ELF-1 (cell line): ENCODE measurements at places on chromosomes 12 and 14.

GRCh38 chr14:29759521-29760340 lies 167.9 kb downstream of the PRKD1 start:
- no peak for DNase-seq

DNA sequence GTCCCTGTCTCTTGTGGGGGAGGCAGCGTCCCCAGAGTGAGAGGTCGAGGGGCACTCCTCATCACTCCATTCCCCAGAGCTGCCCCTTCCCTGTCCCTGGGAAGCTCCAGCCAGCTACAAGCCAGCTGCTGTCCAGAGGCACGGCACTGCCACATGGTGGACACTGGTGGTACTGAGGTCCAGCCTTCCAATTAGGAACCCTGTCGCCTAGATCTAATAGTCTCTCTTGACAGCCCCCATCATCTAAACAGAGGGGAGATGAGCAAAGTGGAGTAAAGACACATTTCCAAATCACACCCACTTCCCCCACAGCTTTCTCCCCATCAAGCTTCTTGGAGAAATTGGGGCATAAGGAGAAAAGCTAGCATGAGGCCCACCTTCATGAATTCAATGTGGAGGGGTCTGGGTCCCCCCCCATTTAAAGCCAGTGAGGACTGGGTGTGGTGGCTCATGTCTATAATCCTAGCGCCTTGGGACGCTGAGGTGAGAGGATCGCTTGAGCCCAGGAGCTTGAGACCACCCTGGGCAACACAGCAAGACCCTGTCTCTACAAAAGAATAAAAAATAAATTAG lies 2.1 kb upstream of the INHBE start:
- peak; percentile 86 for DNase-seq

DNA sequence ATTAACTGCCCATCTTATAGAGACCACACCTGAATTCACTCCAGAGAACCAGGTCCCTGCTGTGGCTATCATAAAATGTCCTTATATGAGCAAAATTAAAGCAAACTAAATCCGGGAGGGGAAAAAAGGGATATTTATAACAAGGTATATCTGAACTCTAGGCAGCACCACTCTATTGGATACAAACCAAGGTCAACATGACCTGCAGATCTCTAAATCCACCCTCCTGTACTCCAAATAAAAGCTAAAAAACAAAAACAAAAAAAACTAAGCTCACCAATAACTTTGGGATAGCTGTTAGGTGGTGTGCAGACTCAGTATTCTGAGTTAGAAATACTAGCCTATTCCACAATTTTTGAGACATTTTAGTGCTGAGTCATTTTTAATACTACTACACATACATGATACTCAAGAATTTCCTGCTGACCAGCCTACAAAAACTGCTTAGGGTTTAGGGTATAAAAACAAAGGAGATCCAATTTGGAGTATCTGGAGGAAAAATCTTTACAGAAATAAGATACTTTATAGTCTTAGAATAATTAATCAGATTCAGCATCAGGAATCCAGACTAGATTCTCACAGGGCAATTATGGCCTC lies 46.6 kb upstream of the LTBP2 start:
- DNase-seq = no peak

GRCh38 chr14:52701223-52701622 lies 5.8 kb upstream of the PSMC6 start:
- DNase-seq = no peak

DNA sequence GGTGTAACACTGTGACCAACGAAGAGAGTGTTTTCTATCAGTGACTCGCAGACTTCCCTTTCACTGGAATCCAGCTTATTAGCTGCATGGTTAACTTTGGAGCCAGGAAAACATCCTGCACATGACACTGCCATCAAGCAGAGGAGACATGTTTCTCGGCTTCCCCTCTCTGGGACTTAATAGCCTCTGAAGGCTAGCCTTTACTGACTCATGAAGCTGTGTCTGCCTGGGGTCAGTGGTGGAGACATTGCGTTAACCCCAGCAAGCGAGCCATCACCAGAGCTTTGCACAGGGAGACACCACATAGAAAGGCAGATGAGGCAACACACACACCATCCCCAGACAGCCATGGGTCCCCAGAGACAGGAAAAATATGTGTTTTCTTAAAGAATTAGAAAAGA lies 126.9 kb upstream of the PRICKLE1 start:
- no peak for DNase-seq

GRCh38 chr12:87930033-87930432 lies 99.2 kb downstream of the C12orf50 start:
- no peak for DNase-seq

DNA sequence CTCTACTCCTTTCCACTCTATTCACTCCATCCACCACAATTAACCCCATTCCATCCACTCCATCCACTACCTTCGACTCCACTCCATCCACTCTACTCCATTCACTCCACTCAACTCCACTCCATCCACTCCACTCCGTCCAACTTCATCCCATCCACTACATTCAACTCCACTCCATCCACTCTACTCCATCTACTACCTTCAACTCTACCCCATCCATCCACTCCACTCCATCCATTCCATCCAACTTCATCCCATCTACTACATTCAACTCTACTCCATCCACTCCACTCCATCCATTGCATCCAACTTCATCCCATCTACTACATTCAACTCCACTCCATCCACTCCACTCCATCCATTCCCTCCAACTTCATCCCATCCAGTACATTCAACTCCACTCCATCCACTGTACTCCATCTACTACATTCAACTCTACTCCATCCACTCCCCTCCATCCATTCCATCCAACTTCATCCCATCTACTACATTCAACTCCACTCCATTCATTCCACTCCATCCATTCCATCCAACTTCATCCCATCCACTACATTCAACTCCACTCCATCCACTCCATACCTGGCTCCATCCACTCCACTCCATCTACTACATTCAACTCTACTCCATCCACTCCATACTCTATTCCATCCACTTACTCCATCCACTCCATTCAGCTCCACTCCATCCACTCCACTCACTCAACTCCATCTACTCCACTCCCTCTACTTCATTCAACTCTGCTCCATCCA lies 16.4 kb downstream of the HNF1A start:
- DNase-seq = no peak

DNA sequence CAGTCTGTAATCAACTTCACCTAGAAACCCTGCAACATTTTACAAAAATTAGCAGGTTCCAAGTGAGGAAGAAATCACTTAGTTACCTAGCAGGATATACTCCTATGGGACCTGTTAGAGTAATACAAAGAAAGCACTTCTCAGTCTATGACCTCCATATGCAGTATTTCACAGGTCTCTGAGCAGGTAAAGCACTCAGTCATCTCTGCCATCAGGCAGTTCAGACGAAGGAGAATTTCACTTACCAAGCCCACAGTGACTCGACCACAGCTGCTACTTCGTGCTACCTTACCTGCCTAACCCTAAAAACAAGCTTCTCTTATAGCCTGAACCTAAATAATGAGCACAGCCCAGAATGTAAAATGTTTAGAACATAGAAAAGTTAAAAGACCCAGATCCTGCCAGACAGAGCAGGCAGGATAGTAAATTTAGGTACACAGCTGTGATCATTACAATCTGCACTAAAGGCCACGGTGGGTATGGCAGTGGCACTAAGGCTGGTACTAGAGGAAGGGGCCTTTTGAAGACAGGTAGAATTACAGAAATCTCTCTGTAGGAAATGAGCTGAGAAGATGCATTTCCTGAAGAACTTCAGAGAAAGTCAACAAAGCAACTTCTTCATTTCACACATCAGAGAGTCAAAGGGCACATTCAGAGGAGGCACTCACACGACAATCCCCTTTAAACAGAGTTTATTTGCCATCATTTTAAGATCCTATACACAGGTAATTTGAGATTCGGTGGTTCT lies 35.7 kb downstream of the DCAF5 start:
- DNase-seq = no peak

- DNase-seq = no peak
Observed at GRCh38 chr12:109770104-109770860, 56.7 kb downstream of the FAM222A start.

GRCh38 chr12:29376118-29376517 lies 4.9 kb downstream of the ERGIC2 start:
- no peak for DNase-seq

DNA sequence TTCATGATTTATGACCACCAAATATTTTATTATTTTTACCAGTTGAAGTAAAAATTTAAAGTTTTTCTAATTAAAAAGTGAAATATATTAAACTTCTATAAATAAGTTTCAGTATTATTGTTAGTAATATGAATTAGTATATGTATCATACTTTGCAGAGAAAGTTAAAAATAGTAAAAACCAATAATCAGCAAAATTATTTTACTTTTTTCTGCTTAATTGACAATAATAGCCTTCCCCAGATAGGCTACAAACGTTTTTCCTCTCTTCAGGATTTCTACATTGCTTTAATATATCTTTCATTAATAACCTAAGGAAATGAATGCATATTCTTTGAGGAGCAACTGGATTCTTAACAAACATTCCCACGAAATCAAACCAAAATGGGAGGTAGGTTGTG lies 543.5 kb downstream of the ETNK1 start:
- DNase-seq = no peak

GRCh38 chr12:121538699-121539061 lies 42.1 kb downstream of the KDM2B start:
- DNase-seq = peak; percentile 67

GRCh38 chr12:43108656-43109055 lies 443.3 kb downstream of the ADAMTS20 start:
- no peak for DNase-seq

DNA sequence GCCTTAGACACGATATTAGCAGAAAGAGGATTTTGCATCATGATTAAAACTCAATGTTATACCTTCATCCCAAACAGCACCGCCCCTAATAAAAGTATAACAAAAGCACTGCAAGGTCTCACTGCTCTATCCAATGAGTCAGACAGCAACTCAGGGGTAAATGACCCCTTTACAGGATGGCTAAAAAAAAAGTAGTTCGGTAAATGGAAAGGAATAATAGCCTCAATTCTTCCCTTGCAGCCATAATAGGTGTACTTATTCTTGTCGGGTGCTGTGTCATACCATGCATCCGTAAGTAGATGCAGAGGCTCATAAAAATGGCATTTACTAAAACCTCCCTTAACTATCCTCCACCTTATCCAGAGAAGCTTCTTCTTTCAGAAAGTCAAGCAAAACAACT lies 53.9 kb upstream of the AP4S1 start:
- no peak for DNase-seq

GRCh38 chr12:52615208-52615868 lies 3.0 kb downstream of the KRT73 start:
- no peak for DNase-seq

GRCh38 chr12:14927267-14927666 lies 11.1 kb downstream of the ERP27 start:
- no peak for DNase-seq

GRCh38 chr12:51714666-51715065 lies 123.6 kb downstream of the SCN8A start:
- no peak for DNase-seq

- DNase-seq = no peak
Observed at GRCh38 chr12:49944718-49945117, 5.8 kb upstream of the AQP2 start.

DNA sequence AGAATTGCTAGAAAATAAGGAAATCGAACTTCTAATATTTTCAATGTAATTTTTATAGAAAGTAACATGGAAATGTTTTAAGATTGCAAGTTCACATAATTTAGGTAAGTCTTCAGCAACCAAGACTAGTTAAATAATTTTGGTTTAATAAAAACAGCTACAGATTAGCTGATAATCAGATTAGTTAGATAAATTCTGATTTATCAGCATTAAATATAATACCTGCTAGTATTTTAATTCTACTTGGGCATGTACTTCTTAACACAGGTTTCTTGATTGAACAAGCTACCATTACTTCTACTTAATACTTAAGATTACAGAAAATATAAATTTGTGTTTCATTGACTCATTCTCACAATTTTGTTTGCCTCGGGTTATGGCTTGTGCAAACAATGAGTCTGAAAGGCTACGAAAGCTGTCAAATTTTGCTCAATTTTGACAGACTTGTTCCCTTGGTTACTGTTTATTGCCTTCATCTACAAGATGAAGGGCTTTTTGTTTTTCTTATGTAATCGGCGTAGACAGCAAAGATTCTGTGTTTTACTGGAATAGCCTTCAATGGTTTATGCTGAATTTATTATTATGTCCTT lies 116.1 kb upstream of the NUDT4 start:
- DNase-seq = no peak

- no peak for DNase-seq
Observed at GRCh38 chr12:94289461-94290312, 141.3 kb downstream of the PLXNC1 start.

DNA sequence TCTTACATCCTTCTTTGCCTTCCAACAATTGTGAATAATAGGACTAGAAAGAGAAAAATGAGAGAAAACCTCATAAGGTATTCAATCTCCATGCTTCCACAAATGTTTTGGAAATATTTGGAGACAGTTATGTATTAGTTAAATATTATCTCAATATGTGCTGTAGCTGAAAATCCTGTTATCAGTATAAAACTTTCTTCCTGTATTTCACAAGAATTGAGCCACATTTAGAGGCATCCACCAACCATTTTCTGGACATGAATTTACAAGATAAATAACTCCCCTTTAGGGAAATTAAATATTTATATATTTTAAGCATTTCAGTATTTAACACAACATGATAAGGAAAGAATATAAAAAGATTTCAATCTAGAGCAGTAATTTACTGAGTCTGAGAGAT lies 200.3 kb downstream of the GPHN start:
- DNase-seq = no peak

- no peak for DNase-seq
Observed at GRCh38 chr14:98705871-98706300, 566.1 kb downstream of the BCL11B start.

- no peak for DNase-seq
Observed at GRCh38 chr14:80628547-80628946, 313.0 kb downstream of the CEP128 start.

DNA sequence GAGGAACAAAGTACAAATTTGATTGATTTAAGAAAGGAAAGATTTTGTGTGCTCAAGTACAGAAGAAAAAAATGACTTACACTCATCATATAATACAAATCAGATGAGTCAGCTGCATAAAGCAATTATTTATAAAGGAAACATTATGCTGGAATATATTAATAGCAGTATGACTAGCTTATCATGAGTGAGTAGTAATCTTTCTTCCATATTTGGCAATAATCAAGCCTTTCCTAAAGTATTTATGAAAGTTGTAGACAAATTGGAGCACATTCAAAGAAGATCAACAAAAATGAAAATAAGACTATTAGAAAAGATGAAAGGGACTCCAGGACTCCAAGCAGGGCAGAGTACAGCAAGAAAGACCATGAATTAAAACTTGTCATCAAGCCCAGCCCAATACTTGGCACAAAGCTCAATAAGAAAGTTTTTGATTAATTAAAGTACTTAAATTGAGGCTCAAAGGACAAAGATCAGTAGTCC lies 32.8 kb downstream of the CCER1 start:
- DNase-seq = no peak

GRCh38 chr12:96776908-96777307 lies 130.1 kb upstream of the NEDD1 start:
- DNase-seq = no peak

DNA sequence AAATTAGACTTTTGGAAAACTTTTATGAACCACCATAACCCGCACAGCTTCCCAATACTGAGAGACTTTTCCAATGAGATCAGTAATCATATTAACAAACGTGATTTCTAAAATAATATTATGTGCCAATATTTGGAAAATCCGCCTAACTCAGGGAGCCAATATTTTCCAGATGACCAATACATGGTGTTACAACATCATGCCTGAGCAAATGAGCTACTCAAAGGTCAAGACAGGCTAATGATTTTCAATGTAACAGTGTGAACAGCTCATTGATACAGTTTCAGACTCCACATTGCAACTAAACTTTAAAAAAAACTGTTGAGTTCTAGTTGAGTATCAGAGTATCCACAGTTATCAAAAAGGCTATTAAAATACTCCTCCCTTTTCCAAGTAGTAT lies 46.8 kb downstream of the RNF34 start:
- DNase-seq = no peak
